H7 (cell line): ENCODE measurements at places on chromosomes 1 and 21.

- DNase-seq, result no peak
Observed at GRCh38 chr1:10597492-10598388, 123.0 kb downstream of the PEX14 start.

DNA sequence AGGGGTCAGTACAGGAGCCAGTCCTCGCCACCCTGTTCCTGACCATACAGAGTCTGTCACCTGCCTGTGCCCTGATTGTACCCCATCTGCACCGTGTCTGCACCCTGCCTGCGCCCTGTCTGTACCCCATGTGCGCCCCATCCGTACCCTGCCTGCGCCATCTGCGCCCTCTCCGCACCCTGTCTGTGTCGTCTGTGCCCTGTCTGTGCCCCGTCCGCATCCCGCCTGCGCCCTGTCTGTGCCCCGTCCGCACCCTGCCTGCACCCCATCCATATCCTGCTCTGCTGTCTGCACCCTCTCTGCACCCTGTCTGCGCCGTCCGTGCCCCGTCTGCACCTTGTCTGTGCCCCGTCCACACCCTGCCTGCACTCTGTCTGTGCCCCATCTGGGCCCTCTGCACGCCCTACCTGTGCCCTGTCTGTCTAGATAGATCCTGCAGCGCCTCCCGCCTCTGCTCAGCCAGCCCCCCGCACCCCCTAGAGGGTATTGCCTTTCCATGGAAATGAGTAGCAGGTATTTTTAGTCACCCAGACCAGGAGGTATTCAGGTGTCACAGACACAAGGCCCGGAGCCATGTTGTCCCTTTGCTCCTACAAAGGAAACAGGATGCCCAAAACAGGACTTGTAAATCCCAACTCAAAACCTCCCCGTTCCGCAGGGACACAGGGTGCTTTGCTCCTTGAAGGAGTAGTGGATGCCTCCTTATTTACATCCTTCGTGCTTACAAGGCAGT lies 7.7 kb upstream of the NPHP4 start:
- peak; percentile 57 for DNase-seq

GRCh38 chr1:212127221-212127620 lies 91.7 kb downstream of the DTL start:
- peak; percentile 65 for DNase-seq

DNA sequence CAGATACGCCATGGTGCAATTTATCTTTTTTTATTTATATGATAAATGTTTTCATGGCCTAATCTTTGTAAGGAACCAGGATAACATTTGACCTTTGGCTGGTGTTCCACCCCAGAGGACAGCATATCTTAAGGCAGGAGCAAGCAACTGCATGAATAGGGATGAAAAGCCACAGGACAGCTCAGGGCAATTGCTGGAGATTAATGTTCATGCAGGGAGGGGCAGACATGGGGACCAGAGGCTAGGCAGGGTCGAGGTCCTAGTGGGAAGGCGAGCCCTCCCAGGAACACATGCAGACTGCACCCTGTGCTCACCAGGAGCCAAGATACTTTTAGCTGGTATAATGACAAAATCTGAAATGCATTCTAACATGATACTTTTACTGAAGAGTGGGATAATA lies 74.4 kb upstream of the HAO2 start:
- no peak for DNase-seq

GRCh38 chr21:24225431-24225830 lies 1381.8 kb downstream of the MRPL39 start:
- no peak for DNase-seq

DNA sequence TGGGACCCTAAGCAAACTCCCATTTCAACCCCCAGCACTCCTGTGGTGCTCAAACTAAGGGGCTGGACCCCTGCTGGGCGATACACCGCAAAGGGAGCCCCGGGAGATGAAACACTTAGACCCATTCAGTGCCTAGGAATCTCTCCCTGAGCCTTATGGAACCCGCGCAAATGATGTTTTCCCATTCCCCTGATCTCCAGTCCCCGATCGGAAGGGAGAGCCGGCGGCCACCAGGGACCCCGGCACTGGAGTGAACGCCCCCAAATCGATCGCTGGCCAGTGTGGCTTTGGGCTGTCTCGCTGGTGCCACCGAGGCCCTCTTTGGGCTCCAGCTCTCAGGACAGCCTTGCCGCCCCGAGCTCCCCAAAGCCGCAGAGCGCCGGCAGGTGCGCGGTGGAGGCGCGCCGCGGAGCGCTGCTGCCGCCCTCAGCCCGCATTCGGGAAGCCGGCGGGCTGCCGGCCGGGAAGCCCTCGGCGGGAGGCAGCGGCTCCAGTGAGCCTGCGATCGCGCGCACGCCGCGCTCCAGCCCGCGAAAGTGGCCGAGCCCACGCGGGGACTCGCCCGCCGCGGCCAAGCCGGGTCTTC lies 1.1 kb downstream of the PLXNA2 start:
- DNase-seq, result peak; percentile 78

DNA sequence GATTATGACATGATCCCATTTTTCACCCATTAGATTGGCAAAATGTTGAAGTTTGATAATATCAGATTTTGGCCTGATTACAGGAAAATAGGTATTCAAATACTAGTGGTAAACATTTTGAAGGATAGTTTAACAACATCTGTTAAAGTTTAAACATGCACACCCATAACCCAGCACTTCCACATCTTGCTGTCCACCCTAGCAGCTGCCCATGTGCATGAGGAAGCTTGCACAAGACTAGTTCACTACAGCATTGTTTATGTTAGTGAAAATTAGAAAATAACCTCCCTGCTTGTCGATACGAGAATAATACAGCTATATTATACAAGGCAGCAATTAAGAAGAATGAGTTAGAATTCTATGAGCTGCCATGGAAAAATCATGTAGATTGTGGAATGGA lies 127.6 kb downstream of the C1orf21 start:
- DNase-seq, result no peak

DNA sequence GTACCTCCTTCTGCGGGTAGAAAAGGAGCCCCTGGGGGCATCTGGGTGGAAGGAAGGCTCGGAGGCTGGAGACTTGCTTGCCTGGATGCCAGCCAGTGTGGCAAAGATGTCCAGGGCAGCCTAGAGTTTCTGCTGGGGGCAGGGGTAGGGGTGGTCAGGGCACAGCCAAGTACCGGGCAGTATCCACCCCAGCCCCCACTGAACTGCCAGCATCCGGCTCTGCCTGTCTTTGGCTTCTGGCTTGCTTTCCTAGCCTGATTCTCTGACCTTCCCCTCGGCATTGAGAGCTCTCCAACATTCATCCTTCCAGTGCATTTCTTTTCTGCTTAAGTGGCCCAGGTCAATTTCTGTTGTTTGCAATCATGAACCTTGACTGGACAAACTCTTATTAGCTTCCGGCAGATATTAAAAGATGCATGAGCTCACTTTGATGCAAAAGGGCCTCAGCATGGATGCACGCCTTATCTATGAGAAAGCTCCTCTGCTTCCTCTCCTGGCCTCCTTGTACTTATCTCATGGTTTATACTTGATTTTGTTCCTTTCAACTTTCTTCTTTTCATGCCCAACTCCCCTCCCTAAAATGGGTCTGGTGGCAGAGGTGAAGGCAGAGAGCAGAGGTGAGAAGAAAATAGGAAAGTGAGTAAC lies 116.9 kb downstream of the HLCS start:
- no peak for DNase-seq

DNA sequence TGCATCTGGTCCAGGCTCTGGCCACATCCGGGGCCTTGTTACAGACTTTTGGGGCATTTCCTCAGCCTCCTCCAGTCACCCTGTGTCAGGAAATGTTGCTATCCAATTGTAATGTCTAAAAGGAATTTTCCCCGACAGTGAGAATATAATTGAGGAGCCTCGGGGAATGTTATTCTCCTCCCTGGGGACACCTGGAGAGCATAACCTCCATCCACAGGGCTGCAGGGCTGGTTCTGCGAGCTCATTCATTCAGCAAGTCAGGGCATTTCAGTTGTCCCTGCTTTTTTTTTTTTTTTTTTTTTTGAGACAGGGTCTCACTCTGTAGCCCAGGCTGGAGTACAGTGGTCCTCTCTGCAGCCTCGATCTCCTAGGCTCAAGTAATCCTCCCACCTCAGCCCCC lies 72.6 kb downstream of the MDM4 start:
- DNase-seq, result peak; percentile 50

DNA sequence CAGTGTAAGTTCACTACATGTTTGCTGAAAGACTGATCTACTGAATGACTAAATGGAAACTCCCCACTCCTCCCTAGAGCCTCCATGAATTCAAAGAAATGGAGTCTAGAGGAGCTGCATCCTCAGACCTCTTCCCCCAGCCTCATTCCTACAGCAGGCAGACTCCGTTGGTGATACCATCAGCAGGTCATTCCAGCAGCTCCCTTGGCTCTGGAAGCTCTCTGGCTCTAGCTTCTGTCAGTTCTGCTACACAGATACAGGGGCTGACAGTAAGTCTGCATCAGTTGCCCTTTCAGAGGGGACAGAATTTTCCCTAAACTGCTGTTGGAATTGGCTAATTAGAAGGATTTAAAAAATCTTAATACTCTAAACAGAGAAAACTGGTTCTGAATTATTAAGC lies 31.7 kb upstream of the DMRTA2 start:
- no peak for DNase-seq
